Liver (tissue), 10 donors: ENCODE measurements at places on chromosomes 12 and 14.

DNA sequence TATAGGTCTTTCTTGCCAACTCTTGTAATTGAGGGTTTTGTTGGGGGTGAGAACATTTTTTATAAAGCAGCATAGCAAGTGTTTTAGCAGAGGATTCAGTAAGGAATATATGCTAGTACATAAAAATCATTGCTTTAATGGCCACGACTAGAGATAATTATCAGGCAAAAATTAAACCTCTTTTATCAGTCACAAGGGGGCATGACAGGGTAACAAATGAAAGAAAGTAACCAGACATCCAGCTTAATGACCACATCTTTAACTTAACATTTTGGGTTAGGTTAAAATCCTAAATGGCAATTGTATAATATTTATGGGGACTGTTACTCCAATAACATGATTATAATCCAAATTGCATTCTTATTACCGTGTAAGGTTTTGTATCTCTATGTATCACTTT lies 119.6 kb downstream of the LRRIQ1 start:
- no peak for DNase-seq

DNA sequence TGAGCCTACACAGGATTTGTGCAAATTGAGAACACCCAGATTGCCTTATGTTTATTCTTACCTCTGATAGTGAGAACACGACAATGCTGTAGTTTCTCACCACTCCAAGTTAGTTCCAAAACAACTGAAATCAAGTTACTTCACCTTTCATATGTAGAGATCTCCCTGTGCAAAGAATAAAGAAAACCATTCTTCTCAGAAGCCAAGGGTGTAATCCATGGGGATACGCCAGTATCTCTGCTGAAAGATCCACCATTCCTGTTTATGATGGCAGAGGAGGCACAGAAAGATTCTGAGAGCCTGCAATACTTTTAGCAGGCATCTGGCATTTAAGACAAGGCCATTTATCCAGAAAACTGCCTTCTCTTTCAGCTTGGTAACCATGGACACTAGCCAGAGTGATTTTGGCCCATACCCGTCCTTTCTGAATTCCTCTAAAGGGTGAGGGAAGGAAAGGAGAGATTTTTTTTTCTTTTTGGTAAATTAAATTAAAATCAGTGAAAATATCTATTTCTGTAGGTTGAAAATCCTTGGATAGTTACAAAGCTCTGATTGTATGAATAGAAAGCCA lies 355.4 kb upstream of the FAR2 start:
- no peak for DNase-seq

- no peak for DNase-seq
Measured at GRCh38 chr12:28443337-28443736, 253.1 kb downstream of the CCDC91 start.

DNA sequence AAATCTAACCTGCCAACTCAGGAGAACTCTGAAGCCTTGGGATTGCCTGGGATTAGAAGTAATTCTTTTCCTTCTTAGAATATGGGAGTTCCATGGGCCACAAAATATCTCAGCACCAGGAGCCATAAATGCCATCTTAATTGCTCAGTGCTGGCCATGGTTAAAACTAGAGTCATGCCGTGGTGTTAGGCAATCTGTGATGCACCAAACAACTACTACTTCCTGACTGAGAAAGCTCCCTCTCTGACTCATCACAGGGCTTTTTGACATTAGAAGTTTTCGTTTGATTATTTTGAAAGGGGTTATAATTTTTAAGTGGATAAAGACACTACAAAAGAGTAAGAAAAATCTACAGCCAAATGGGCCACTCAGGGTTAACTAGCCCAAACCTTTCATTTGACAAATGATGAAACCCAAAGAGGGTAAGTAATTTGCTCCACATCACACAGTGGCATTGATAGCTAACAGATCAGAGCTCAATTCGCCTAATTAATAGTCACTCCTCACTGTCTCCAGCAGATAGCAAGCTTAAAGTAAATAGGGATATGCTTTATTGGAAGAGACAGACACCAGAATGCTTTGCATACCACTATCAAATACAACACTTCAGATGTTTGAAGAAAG lies 377.3 kb downstream of the EMP1 start:
- DNase-seq = no peak

DNA sequence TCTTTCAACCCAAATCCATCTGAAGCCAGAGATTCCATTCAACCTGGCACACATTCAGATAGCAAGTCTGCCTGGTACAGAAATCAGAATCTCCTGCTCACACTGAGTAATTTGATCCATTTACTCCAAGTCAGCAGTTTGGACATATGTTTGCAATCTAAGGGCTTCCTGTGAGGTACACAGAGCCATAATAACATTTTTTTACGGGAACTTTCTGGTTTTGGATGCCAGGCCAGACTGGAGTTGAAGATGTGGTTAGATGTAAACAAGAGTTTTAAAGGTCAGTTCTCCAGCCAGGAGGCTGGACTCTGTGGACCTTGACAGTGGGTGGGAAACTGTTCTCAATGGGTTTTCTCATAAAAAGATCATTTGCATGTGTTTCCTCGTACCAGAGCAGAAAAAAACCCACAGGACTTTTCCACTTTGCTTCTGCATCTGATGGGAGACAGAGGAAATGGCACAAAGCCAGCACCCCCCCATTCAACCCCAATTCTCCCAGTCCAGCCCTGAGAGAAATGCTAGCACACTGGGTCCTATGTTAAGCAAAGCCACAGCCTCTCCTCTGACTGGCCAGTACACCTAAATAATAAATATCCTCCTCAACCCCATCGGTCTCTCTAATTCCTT lies 17.7 kb upstream of the TSPAN11 start:
- DNase-seq = no peak

- DNase-seq = no peak
Measured at GRCh38 chr12:112170376-112170775, 45.0 kb downstream of the TRAFD1 start.

DNA sequence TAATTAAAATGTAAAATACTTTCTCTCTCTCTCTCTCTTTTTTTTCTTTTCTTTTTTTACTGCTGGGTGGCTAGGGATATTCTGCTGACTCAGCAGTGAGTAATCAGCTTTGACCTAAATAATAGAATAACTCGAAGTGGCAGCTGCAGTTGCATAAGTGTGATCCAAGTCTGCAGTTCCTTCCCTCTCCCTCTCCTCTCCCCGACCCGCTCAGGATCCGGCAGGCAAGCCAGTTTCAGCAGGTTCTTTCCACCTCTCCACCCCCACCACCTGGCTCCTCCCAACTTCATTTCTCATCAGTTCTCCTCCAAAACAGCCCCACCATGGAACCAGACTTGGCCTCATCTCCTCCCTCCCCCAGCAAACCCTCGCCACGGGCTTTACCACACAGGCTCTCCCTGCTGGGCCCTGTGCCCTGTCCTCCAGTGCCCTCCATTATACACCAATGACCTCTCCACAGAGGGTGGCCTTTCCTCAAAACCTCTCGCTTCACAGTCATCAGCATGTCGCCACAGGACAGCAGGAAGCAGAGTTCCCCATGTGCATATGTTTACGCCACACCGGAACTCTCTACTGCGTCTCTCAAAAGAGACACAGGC lies 22.4 kb downstream of the SLC7A8 start:
- no peak for DNase-seq

- DNase-seq = no peak
Measured at GRCh38 chr12:49669796-49670195, 37.4 kb downstream of the FMNL3 start.

GRCh38 chr12:119758722-119759121 lies 90.8 kb downstream of the PRKAB1 start:
- no peak for DNase-seq

GRCh38 chr12:94560431-94561221 lies 89.7 kb downstream of the TMCC3 start:
- no peak for DNase-seq

- DNase-seq = no peak
Measured at GRCh38 chr12:57737467-57738460, 778 bp downstream of the AGAP2 start.
